Effector memory CD8-positive, alpha-beta T cell (primary cell): ENCODE measurements at places on chromosomes 16 and 17.
A peak's percentile ranks its signal among the peaks of the same experiment; 100 is the strongest.

DNA sequence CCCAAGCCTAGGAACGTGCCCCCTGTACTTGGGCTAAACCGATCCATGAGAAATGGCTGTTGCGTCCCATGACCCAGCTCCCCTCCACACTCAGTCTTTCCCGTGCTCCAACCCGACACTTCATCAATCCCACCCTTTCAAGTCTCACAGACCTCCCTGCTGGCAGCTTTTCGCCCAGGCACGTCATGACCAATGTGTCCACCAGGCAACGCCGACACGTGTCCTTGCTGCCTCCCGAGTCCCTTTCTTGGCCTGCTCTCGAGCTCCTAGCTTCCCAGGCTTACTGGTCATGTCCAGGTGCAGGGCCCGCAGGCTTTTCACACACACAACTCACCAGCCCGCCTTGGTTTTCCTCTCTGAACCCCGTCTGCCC is 12.2 kb downstream of the MNT start:
- peaks cover 68% of the 10 kb centered on the region for H3K36me3 ChIP-seq
- H3K4me1 ChIP-seq = peaks cover 20% of the 10 kb centered on the region
- H3K27ac ChIP-seq = peak overlapping the region; percentile 98
- H3K27me3 ChIP-seq = no peaks in the 10 kb centered on the region

DNA sequence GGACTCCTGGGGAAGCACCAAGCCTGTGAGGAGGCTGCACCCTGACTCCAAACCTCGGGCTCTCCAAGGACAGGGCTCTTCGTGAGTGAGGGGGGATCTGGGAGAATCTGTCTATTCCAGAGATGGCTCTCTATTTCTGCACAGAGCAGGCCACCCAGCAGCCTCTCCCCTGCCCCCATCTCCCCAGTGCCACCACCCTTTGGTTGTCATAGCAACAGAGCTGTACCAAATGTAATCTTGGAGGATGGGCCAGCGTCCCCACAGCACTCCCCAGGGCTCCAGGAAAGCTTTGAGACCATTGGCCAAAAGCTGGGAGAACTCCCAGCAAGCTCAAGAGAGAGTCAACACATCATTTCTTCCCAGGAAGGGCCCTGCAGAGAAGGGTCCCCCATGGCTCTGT is 49.3 kb downstream of the ABCC12 start:
- peaks cover 15% of the 10 kb centered on the region for H3K27me3 ChIP-seq
- no peak overlapping the region for H3K27ac ChIP-seq
- no peaks in the 10 kb centered on the region for H3K4me1 ChIP-seq
- H3K36me3 ChIP-seq = peaks cover 3% of the 10 kb centered on the region
- H3K4me3 ChIP-seq = no peak overlapping the region
- no peak for DNase-seq

- no peaks in the 10 kb centered on the region for H3K36me3 ChIP-seq
- H3K27ac ChIP-seq = no peak overlapping the region
- peaks cover 12% of the 10 kb centered on the region for H3K4me1 ChIP-seq
- H3K4me3 ChIP-seq = no peak overlapping the region
- no peak for DNase-seq
Observed at GRCh38 chr17:45326626-45327025, 9.8 kb upstream of the MAP3K14 start.

DNA sequence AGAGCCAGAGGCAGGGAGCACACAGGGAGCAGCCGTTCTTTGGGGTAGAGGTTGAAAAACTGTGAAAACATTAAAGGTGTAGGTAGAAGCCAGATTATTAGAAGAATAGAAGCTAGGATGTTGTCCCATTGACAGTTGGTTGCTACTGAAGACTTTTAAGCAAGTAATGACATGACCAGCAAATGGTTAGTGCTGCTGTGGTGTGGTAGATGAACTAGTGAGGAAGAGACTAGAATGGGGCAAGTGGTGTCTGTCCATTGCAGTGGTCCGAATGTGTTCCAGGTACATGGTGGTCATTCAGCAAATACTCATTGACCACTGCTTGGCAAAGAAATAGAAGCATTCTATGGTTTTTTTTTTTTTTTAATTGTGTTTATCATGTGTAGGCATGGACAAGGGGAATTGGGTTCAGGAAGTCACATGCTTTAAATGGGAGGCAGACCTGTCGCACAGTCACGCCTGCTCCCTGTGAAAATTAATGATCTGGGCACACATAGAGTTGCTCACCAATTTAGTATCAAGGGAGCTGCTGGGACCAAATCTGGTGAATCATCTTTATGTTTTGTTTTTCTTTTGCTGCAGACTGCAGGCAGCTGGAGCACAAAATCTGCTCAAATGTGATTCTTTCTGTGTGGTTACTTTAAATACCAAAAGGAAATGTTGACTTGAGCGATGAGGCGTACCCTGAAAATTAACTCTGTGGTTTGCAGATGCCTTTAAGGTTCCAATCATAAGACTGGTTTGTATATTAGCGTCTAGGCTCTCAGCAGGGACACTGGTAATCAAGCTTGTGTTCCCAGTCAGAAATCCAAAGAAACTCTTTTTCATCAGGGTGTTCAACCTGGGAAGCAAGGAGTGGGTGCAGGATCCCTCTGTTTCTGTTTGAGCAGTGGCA is 30.7 kb downstream of the YPEL2 start:
- peaks cover 48% of the 10 kb centered on the region for H3K4me1 ChIP-seq
- H3K27ac ChIP-seq = peak overlapping the region; percentile 44
- DNase-seq = no peak
- peaks cover 10% of the 10 kb centered on the region for H3K36me3 ChIP-seq
- H3K4me3 ChIP-seq = peak overlapping the region; percentile 43

GRCh38 chr17:17034496-17035075 is 7.7 kb upstream of the MPRIP start:
- no peak for DNase-seq
- H3K27me3 ChIP-seq = no peaks in the 10 kb centered on the region
- H3K4me3 ChIP-seq = no peak overlapping the region
- no peak overlapping the region for H3K27ac ChIP-seq
- no peaks in the 10 kb centered on the region for H3K4me1 ChIP-seq

DNA sequence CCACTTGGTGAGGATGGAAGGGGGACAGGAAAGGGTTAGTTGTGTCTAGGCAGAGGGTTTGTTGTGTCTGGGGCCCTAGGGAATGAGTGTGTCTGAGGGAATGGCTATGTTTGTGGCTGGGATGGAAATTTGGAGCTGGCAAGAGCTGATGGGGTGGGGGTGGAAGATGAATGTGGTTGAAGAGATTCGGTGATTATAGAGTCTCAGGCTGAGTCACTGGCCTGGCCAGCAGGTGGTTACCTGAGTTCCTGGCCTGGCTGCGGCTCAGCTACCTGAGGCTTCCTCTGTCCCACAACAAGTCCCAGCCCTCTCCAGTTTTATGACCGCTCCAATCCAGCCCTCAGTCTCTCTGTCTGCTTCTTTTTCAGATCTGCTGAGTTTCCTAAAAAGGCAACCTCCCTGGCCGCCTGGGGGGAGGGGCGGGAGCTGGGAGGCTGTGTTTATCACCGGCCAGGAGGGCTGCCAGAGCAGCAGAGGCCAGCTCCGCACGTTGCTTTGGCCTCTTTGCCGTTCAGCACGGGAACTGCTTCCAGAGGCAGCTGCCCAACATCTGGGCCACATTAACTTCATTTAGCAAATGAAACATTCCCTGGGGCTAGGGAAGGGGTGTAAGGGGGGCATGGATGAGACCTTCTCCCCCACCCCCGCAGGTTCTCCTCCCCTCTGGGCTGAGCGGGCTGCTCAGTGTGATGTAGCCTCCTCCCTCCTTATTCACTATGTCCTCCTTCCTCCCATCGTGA is 21.8 kb downstream of the ITGB3 start:
- no peak overlapping the region for H3K4me3 ChIP-seq
- DNase-seq = no peak
- H3K27me3 ChIP-seq = peaks cover 21% of the 10 kb centered on the region
- no peaks in the 10 kb centered on the region for H3K4me1 ChIP-seq
- H3K36me3 ChIP-seq = peaks cover 3% of the 10 kb centered on the region

DNA sequence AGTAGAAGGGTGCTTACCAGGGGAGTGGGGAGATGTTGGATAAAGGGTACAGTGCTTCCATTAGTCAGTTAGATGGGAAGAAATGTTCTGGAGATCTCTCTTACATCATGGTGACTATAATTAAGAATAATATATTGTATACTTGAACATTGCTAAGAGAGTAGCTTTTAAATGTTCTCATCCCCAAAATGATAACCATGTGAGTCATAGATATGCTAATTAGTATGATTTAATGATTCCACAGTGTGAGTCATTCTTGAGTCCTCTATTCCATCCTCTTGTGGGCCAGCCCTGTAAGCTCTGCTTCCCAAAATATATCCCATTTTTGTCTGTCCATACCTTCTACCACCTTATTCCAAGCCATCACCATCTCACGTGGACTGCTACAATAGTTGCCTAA is 80.6 kb upstream of the CDH11 start:
- no peak for DNase-seq
- no peaks in the 10 kb centered on the region for H3K36me3 ChIP-seq
- H3K4me3 ChIP-seq = no peak overlapping the region
- no peaks in the 10 kb centered on the region for H3K4me1 ChIP-seq

GRCh38 chr16:53369921-53370320 is 64.3 kb upstream of the RBL2 start:
- no peak overlapping the region for H3K27ac ChIP-seq
- peaks cover 12% of the 10 kb centered on the region for H3K4me1 ChIP-seq
- H3K36me3 ChIP-seq = no peaks in the 10 kb centered on the region
- no peak overlapping the region for H3K4me3 ChIP-seq

- no peaks in the 10 kb centered on the region for H3K36me3 ChIP-seq
- no peak overlapping the region for H3K4me3 ChIP-seq
- no peaks in the 10 kb centered on the region for H3K27me3 ChIP-seq
- H3K4me1 ChIP-seq = peaks cover 24% of the 10 kb centered on the region
- peak overlapping the region; percentile 77 for H3K27ac ChIP-seq
- DNase-seq = peak; percentile 26
Observed at GRCh38 chr17:9987779-9988585, 82.9 kb upstream of the RCVRN start.

DNA sequence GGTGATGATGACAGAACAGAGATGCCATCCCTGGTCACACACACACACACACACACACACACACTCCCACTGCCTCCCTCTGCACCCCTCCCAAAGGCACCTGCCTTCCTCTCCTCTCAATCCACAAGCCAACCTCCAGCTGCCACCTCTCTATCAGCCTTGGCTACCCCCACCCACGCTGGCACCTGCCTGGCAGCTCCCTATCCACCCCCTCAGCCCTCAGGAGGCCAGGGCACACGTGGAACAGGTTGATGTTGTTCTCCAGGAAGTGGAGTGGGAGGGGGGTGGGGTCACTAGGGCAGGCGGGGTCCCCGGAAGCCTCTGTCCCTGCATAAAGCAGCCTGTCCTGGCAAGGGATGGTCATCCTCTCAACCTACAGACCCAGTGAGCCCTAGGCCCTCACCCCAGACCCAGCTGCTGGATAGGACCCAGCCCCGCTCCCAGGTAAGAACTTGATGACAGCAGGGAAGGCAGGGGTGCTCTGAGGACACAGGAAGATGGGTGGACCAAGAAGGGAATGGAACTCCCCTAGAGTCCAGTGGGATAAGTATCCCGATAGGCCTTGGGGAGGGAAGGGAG is at the start of gene GSDMA:
Gene GSDMA (plus strand): TSS at position 363 of the 579 bp plus-strand sequence. CDS start 2,684 bp downstream, outside the sequence.
- peaks cover 11% of the 10 kb centered on the region for H3K36me3 ChIP-seq
- H3K27me3 ChIP-seq = peaks cover 6% of the 10 kb centered on the region
- peak within 1 kb of the TSS; percentile 39 for H3K4me3 ChIP-seq
- H3K4me1 ChIP-seq = peaks cover 24% of the 10 kb centered on the region
- H3K27ac ChIP-seq = no peak within 1 kb of the TSS
- DNase-seq = no peak

DNA sequence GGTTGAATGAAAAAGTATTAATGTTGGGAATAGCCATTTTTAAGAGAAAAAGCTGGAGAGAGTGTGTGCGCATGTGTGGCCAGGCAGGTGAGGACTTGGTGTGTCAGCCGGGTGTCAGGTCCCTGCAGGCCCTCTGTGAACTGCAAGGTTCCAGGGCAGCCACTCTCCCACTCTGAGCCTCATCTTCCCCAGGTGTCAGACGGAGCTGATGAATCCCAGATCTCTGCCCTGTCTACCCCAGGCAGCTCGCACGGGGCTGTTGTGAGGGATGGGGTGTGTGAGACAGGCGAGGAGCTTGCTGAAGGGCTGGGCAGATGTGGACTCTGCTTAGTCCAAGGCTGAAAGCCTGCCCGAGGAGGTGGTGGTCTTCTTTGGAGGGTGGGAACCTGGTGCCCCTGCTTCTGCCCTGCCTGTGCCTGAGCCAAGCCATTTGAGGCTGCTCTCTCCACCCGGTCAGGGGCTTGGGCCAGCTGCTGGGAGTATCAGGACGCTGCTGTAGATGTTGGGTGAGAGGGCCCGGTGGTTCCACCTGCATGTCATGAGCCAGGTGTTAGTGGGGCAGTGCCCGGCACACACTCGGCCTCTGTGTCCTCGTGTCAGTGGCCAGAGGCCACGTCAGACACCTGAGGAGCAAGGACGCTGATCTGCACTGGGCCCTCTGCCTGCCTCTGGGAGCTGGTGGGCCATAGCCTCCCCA is 122.4 kb downstream of the RAB11FIP4 start:
- no peak for DNase-seq
- H3K4me1 ChIP-seq = peaks cover 44% of the 10 kb centered on the region
- H3K27me3 ChIP-seq = no peaks in the 10 kb centered on the region
- no peak overlapping the region for H3K4me3 ChIP-seq
- peaks cover 42% of the 10 kb centered on the region for H3K36me3 ChIP-seq
- peak overlapping the region; percentile 99 for H3K27ac ChIP-seq

DNA sequence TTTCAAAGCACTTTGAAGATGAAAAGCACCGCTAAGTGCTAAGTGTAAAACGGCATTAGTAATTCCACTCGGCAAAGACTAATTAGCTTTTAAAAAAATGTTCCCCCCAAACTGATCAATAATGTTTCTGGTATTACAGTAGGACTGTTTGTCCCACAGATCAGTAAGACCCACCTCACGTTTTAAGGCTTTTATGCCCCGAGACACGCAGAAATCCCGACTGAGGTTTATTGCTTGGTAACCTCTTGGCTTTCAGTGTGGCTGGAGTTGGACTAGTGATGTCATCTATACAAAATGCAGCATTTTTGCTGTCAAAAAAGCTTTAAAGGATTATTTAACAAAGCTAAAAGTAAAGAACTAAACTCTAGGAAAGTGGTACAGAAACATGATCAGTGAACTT is 414.6 kb upstream of the PSMD7 start:
- no peaks in the 10 kb centered on the region for H3K36me3 ChIP-seq
- peaks cover 6% of the 10 kb centered on the region for H3K27me3 ChIP-seq
- no peak overlapping the region for H3K27ac ChIP-seq
- no peak overlapping the region for H3K4me3 ChIP-seq
- DNase-seq = no peak
- H3K4me1 ChIP-seq = no peaks in the 10 kb centered on the region

- H3K27ac ChIP-seq = no peak overlapping the region
- no peak overlapping the region for H3K4me3 ChIP-seq
- H3K36me3 ChIP-seq = no peaks in the 10 kb centered on the region
- H3K27me3 ChIP-seq = no peaks in the 10 kb centered on the region
- DNase-seq = no peak
Observed at GRCh38 chr17:83004791-83005380, 74.5 kb upstream of the METRNL start.

GRCh38 chr16:12062343-12063003 is 85.9 kb downstream of the SNX29 start:
- no peaks in the 10 kb centered on the region for H3K27me3 ChIP-seq
- H3K4me1 ChIP-seq = no peaks in the 10 kb centered on the region
- H3K36me3 ChIP-seq = peaks cover 6% of the 10 kb centered on the region
- no peak for DNase-seq

- H3K27me3 ChIP-seq = peaks cover 8% of the 10 kb centered on the region
- no peak overlapping the region for H3K27ac ChIP-seq
- no peak for DNase-seq
- no peak overlapping the region for H3K4me3 ChIP-seq
Observed at GRCh38 chr16:77767211-77767610, 21.2 kb upstream of the VAT1L start.

GRCh38 chr17:29594519-29595090 is 1.7 kb downstream of the ANKRD13B start:
- no peak overlapping the region for H3K27ac ChIP-seq
- peaks cover under 1% of the 10 kb centered on the region for H3K36me3 ChIP-seq
- H3K27me3 ChIP-seq = no peaks in the 10 kb centered on the region
- DNase-seq = no peak
- peaks cover 13% of the 10 kb centered on the region for H3K4me1 ChIP-seq

GRCh38 chr17:11636771-11637170 is 38.5 kb downstream of the DNAH9 start:
- peaks cover 2% of the 10 kb centered on the region for H3K4me1 ChIP-seq
- no peak for DNase-seq
- H3K4me3 ChIP-seq = no peak overlapping the region
